Left lung (tissue), 14 donors: ENCODE measurements at places on chromosomes 7 and 10.

DNA sequence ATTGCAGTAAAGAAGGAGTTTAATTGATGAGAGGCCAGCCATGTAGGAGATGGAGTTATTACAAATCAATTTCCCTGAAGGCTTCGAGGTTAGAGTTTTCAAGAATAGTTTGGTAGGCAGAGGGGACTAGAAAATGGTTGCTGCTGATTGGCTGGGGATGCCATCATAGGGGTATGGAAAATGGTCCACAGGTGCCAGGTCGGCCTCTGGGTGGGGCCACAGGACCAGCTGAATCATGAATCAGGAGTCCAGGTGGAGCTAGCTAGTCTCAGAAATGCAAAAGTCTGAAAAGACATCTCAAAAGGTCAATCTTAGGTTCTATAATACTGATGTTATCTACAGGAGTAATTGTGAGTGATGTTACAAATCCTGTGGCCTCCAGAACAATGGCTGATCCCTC, 714.0 kb upstream of the GHITM start:
- DNase-seq, result no peak

DNA sequence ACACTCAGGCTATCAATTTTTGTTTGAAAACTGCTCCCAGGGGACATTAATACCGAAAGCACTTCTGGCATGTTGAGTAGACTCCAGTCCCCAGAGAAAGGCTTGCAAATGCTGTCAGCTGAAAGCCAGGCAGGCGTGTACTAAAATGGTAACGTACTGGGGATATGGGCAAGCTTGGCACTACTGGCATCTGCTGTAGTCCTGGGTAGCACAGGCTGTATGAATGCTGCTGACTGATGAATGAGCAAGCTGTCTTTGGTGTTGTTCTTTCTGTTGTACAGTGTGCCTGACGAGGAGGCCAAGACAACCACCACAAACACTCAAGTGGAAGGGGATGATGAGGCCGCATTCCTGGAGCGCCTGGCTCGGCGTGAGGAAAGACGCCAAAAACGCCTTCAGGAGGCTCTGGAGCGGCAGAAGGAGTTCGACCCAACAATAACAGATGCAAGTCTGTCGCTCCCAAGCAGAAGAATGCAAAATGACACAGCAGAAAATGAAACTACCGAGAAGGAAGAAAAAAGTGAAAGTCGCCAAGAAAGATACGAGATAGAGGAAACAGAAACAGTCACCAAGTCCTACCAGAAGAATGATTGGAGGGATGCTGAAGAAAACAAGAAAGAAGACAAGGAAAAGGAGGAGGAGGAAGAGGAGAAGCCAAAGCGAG, 53.5 kb upstream of the AGBL3 start:
- no peak for DNase-seq

DNA sequence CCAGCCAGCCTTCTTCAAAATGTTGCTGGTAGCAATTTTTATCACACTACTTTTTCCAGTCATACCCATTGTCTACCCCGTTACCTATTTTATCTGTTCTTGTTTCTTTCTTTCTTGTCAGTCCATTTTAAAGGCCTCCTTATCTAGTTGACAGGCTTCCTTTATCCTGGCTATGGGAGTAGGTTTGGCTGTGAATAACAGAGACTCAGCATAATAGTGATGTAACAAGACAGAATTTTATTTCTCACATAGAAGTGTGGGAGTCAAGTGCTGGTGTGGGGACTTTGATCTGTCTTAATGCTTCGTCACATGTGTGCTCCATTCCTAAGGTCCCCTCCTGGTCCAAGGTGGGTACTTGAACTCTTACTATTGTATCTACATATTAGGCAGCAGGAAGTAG, 283.6 kb downstream of the EXOC4 start:
- no peak for DNase-seq

DNA sequence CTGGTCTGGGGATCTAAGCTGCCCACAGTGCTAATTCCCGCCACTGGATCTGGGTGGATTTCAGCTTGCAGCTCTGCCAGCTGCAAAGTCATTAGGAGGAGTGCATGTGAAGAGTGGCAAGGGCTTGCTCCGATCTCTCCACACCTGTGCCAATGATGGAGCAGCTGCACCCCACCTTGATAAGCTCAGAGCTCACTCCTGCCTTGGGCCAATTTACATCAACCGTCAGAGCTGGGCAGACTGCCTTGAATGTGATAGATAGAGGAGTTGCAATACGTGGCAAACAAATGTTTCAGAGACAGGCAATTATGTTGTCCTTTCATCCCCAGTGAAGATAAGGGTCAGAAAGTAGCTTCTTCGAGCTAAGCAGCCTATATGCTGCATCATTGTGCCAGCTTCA, 379.9 kb downstream of the SH2D4B start:
- DNase-seq, result no peak

DNA sequence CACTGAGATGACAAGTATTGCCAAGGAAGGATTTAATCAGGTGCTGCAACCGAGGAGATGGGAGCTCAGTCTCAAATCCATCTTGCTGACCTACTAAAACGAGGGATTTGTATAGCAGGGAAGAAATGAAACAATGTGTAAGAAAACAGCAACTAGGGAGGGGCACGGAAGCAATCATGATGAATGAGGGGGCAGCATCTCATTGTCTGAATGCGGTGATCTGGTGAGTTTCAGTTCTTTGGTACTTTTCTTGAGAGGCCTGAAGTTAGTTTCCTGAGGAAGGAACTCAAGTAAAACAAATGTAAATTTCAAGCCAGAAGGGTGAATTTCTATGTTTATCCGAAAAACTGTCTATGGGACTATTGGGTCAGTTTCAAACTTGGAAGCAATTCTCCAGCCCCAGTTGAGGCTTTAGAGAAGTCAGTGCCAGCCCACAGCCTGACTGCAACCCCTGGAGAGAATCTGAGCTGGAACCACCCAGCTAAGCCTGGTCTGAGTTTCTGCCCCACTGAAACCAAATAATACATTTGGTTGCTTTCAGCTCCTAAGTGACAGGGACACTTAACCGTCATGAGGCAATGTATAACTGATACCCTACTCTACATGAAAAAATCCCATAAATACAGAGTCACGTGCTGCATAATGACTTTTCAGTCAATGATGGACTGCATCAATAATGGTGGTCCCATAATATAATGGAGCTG, 45.8 kb upstream of the TNS3 start:
- no peak for DNase-seq

- no peak for DNase-seq
Observed at GRCh38 chr7:128889121-128889520, 21.4 kb downstream of the KCP start.

DNA sequence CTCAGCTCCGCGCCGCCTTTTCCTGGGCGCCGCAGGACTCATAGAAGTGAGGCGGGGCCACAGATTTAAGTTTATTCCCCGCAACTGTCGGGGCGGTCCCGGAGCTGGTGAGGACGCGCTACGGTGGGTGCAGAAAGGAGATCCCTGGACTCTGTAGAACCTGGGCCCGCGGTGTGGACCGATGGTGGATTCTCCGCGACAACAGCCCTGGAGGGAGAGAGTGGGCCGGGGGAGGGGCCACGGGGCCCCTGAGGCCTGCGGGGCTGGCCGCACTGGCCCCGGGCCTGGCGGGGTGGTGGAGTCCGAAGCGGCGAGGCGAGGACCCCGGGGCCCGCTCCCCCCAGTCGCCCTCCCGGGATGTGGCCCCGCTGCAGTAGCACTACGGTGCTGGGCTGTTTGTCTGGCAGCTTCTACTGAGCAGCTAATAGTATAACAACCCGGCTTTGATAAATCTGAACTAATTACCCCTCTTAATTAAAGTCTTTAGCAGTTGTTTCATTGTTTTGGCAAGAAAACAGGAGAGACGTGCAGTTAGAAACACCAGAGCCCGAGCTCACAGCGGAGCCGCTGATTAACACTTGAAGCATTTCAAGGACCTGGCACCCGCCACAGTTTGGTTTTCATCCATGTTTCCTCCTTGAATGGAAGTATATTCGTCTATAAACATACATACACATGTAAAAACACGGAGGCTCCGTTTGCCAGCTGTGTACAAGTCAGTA, 4.2 kb downstream of the FEZF1 start:
- DNase-seq, result no peak

- DNase-seq, result peak; percentile 58
Observed at GRCh38 chr10:6607778-6608177, 27.7 kb upstream of the PRKCQ start.
